ENCODE measurements at places on chromosomes 6 and 20.
A peak's percentile ranks its signal among the peaks of the same experiment; 100 is the strongest.

DNA sequence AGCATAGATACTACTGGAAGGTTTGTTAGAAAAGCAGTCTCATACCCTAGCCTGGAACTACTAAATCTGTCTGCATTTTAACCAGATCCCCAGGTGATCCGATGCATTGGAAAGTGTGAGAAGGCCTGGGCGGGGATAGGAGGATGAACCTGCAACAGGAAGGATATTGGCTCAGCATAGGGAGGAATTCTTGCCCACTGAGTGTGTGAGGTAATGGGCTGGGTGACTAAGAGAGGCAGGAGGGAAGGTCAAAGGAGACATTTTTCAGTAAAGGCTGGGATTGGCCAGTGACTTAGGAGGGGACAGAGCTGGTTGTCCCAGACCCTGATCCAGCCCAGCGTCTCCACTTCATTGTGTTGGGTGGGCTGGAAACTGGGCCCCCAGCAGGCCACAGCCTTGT lies 191.0 kb upstream of the LRFN2 start:
- DNase-seq: no peak

DNA sequence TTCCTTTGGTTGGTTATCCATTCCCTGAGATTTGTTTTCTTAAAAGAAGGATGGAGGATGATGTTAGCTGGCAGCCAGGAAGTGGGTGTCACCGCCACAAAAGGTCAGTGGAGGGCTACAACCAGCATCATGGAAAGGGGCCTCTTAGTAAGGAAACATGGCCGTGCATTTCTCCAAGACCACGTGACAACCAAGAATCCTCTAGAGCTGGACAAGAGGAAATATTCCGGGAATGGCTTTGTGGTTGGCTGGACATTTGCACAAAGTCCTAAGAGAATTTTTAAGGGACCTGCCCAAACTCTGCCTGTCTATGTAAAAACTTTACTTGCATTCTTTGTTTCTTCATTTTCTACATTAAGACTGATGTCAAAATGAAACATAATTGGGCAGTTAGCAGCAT lies 399.9 kb upstream of the MARCKS start:
- peak; percentile 93 for DNase-seq

GRCh38 chr20:3680701-3681351 lies 984 bp downstream of the ADAM33 start:
- DNase-seq: no peak

GRCh38 chr6:6046716-6047115 lies 40.0 kb upstream of the NRN1 start:
- DNase-seq: no peak

- DNase-seq: no peak
Measured at GRCh38 chr6:136921381-136921935, 643 bp upstream of the SLC35D3 start.
